ENCODE measurements at places on chromosomes 4 and X.
A peak's percentile ranks its signal among the peaks of the same experiment; 100 is the strongest.

- peak; percentile 17 for DNase-seq
Observed at GRCh38 chr4:147019091-147019490, 73.4 kb upstream of the TTC29 start.

DNA sequence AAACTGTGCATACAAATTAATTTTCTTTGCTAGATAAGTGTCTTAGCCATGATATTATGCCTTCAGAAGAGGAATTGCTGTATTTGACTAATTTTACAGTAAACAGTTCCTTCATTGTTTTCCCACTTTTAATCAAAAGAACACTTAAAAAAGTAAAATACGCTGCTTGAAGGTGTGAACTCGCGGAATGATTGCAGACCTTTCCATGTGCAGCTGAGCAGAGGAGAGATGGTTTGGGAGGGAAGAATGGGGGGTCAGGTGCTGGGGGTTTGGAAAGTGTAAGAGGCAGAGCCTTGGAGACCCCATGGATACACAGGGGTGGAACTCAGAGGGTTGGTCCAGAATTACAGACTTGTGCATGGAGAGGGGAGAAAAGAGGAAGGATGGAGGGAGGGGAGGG lies 15.3 kb downstream of the CYTL1 start:
- DNase-seq: no peak

DNA sequence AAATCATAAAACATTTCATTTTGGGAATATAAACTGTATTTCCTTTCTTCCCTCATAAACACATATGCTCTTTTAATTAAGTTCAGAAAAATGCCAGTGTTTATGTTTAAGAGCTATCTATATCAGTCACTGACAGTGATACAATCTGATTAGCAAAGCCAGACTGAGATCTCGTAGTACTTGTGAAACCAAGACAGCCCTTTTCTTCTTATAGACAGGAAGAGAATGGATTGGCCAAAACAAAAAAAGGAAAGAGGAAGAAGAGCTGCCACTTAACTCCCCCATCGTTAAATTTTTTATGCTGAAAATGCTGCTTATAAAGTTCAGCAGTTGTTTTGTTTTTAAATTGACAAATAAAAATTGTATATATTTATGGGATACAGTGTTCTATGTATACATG lies 87.4 kb downstream of the PLAC1 start:
- DNase-seq: no peak

GRCh38 chrX:22325096-22325495 lies 52.4 kb downstream of the CBLL2 start:
- no peak for DNase-seq

Measured in Panc1 (cell line).